Keratinocyte (primary cell): ENCODE measurements at places on chromosomes 1 and 21. TPM values are rescaled to one million over a fixed set of nuclear protein-coding genes. Genes with fewer than 3 reads are reported as not detected.

Gene IRF6
- polyA plus RNA-seq, result 467 to 800 TPM (median 476 TPM) in 3 replicates

DNA sequence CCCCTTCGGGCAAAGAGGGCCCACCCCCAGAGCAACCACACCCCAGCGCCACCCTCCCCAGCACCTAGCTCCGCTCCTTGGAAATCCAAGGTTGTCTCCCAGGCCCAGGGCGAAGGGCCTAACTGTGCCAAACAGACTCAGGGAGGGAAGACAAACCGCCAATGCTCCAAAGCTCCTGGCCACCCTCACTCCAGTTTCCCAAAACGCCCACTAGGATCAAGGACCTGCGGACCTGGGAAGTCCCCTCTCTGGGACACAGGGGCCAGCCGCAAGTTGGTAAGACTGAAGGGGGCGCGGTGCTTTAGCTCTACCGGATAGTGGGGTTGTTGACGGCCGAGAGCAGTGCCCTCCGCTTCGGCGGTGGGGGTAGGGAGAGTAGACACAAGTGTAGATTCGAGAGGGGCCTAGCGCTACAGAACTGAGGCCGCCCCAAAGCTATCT lies 581 bp downstream of the IRF6 start:
- no peak for DNase-seq

Gene FLVCR1
- 3.3 to 6.4 TPM (median 4.0 TPM) in 3 replicates for polyA plus RNA-seq

- peak; percentile 7 for DNase-seq
Measured at GRCh38 chr1:16294219-16295212, 57.5 kb upstream of the CPLANE2 start.

Gene TBX19
- polyA plus RNA-seq, result 0.65 to 1.2 TPM (median 0.93 TPM) in 3 replicates

GRCh38 chr21:45291613-45292398 lies 4.1 kb upstream of the POFUT2 start:
- no peak for DNase-seq

GRCh38 chr1:25642574-25643108 lies 26.1 kb downstream of the MAN1C1 start:
- DNase-seq, result no peak

DNA sequence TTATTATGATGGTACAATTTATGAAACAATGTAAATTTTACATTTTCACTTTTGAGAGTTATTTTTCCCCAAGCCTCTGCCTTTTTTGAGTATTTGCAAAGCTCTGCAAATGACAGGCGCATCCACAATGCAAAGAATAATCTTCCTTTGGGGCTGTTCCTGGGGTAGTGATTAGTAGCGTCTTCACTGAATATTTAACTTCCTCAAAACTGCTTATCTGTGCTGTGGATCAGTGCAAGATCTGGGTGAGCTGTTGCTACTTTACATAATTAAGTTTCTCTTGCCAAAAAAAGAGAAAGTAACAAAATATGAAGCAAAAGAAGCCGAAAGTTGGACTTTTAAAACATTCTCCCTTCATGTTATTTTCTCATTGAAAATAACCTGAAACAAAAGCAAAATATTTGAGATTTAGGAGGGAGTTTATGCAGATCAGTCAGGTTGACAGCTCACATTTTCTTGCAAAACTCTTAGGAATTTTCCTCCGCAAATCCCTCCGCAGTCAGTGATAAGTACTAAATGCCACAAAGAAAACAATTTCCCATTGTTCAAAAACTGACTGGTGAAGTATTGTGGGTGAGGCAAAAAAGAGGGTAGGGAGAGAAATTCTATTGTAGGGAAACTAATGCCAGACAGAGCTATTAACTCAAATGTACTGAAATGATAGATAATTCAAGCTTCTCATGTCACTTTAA lies 276.4 kb upstream of the B3GALT2 start:
- no peak for DNase-seq

DNA sequence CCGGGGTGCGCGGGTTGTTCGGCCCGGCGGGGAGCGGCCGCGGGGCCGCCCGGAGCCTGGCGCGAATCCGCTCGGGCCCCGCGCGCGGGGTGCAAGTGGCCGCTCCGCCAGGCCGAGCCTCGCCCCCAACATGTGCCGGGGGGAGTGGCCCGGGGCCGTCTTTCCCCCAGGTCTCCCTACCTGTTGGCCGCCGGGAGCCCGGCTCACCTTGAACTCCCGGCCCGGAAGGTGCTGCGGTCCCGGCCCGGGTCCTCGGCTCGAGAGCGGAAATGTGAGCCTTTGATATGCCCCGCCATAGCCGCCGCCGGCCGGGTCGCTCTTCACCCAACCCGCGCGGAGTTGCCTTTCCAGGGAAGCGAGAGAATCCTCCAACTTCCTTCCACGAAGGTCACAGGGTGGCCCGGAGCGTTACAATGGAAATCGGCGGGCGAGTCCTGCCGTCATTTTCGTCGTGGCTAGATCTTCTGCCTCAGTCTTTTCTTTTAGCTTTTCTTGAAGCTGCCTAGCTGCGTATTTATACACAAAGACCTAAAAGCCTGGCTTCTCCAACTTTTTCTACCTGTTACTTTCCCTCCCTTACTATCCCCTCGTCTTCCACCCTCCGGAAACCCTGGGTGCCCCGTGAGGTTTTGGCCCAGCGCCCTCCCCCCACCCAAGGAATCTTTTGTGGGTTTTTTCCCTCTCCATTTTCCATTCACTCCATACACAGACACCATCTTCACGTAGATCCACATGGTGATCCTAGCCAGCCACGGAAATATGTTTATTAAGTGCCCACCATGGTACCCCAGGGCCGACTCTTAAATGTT lies 867 bp downstream of the PTGFRN start:
- no peak for DNase-seq

GRCh38 chr1:88150330-88150729 lies 533.7 kb upstream of the PKN2 start:
- DNase-seq, result no peak

DNA sequence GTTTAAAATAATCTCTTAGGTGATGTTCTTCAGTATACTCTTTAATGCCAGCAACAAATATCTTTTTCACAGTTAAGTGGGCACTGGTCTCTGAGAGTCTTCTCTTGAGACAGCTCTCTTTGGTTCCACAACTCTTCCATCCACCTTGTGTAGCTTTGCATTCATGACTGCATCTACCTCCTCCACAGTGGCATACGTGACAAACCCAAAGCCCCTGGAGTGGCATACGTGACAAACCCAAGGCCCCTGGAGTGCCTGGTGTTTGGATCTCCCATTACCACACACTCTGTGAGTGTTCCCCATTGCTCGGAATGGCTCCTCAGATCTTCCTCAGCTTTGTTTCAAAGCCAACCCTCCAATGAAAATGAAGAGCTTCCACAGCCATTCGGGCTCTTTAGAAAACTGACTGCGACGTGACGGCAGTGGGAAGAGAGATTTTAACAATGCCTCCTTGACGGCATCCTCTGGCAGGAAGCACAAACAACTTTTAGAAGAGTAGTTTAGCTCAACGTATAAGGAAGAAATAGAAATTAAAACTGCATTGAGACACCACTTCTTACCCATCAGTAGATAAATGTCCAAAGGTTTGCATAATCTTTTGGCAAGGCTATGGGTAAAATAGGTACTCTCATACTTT lies 45.8 kb downstream of the SLC30A7 start:
- no peak for DNase-seq

- no peak for DNase-seq
Measured at GRCh38 chr1:156654700-156655099, 12.8 kb downstream of the BCAN start.
